ENCODE measurements at places on chromosomes 16 and 17.
A peak's percentile ranks its signal among the peaks of the same experiment; 100 is the strongest.

DNA sequence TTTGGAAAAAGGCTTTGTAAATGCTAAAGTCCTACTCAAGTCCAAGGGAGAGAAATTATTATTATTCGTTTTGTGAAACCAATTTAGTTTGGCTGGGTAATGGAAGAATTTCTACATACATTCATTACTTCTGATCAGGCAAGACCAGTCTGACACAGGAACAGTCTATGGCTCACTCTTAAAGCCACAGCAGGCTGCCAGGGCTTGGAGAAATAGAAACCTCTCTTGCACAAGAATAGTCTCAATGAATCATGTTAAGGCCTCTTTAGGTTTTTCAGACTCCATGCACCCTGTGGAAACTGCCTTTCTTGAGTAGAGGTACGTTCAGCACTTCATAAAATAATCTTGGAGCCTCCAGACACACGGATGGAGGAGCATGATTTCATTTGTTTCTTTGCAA is 167.7 kb downstream of the IRX3 start:
- DNase-seq = no peak

DNA sequence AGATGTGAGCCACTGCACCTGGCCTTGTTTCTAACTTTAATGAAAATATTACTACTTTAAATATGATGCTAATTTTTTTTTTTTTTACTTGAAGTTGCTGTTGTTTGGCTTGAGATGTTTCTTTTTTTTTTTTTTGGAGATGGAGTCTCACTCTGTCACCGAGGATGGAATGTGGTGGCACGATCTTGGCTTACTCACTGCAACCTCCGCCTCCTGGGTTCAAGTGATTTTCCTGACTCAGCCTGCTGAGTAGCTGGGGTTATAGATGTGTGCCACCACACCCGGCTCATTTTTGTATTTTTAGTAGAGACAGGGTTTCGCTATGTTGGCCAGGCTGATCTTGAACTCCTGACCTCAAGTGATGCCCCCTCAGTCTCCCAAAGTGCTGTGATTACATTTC is 23.6 kb downstream of the IGSF6 start:
- DNase-seq = no peak

DNA sequence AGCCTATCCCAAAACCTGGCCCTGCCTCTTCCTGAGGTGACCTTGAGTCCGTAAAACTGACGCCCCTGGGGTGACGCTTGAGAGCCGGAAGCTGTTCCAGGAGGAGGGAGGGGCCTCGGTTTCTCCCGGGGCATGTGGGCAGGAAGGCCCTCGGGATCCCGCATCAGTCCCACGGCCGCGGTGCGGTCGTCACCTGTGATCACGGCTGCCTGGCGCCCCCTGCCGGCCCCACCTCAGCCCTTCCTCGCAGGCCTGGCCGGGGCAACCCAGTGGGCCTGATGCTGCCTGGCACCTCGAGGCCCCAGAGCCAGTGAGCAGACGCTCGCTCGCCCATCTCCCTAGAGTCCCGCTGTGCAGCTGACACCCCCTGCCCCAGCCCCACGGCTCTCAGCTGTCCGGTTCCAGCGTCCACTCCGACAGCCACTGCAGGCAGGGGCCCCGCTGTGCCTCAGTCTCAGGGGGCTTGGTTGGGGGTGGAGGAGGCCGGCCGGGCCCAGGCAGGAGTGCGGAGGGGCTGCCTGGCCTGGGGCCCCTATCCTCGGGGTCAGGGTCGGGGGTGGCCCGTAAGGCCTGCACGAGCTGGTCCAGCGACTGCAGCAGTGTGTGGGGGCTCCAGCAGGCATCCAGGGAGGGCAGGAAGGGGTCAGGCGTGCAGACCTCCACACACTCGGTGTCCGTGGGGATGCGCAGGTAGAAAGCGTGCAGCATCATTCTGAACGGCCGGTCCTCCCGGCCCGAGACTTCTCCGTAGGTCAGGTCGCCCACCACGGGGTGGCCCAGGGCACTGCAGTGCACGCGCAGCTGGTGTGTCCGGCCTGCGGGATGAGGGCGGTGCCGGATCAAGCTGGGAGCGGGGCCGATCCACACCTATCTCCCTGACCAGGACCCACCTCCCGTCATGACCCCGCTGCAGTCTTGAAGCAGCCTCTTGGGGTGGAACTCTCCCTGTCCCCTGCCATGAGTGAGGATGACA is 2.3 kb downstream of the RPUSD1 start:
- peak; percentile 32 for DNase-seq

DNA sequence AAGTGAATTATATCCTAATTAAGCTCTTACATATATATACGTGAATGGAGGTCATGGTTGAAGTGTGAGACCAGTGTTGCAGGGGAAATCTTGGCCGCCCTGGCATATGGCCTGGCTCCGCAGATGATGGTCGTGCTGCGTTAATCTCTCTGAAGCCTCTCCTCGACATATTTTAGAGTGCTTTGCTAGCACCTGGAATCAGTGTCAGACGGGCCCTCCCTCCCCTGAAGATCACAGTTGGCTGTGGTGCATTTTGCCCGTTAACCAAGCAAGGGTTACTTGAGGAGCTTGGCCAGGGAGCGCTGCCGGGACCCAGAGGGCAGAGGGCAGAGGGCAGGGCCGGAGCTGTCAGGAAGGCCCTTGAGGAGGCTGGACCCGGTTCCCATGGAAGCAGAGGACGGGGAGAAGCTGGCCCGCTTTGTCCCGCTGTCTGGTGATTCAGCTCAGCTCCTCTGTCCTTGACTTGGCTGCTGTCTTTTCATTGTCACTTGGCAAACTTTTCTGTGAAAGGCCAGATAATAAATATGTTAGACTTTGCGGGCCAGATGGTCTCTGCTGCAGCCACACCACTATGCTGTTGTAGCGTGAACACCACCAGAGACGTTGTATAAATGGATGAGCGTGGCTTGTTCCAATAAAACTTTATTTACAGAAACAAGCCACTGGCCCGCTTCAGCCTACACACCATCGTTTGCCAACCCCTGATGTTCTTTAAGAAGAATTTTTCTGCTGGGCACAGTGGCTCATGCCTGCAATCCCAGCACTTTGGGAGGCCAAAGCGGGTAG is 32.3 kb downstream of the CIBAR2 start:
- DNase-seq = no peak

GRCh38 chr16:89084814-89085612 is 8.6 kb upstream of the ACSF3 start:
- no peak for DNase-seq

DNA sequence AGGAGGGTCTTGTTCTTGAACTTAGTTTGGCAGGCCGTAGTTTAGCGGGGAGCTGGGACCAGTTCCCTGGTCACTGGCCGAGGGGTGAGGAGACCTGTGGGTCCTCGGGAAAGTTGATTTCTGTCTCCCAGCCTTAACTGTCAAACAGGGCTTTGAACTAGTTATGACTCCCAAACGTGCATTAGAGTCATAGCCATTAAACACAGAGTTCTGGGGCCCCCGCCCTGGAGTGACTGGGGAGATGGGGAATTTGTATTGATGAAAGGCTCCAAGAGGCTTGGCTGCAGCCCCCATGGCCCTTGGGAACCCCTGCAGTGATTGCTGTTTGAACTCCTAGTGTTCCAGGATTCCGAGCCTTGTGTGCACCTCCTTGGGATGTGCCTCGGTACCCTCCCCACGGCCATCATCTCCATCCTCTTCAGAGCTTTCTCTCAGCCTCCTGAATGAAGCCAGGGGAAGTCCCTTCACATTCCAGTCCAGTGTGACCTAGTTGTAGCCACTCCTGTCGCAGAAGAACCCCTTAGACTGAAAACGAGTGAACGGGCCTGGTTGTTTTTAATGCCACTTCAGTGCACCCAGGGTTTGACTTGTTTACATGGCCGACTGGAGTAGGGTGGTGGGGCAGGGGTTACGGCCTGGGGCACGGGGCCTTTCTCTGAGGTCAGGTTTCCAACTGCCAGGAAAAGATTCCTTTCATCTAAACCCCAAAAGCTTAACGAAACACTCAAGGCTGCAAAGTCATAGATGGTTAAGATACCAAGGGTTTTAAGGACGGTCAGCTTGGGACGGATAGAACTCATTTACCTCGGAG is 1.4 kb downstream of the MPRIP start:
- DNase-seq = no peak

GRCh38 chr16:651844-652243 is 2.7 kb downstream of the WDR90 start:
- DNase-seq = no peak

GRCh38 chr16:3879887-3880564 is 487 bp downstream of the CREBBP start:
- peak; percentile 82 for DNase-seq

GRCh38 chr17:2892305-2892971 is 96.2 kb downstream of the RAP1GAP2 start:
- no peak for DNase-seq

- no peak for DNase-seq
Observed at GRCh38 chr17:79984045-79984840, 51.4 kb downstream of the TBC1D16 start.

- no peak for DNase-seq
Observed at GRCh38 chr16:64951193-64951592, 170.7 kb downstream of the CDH11 start.

DNA sequence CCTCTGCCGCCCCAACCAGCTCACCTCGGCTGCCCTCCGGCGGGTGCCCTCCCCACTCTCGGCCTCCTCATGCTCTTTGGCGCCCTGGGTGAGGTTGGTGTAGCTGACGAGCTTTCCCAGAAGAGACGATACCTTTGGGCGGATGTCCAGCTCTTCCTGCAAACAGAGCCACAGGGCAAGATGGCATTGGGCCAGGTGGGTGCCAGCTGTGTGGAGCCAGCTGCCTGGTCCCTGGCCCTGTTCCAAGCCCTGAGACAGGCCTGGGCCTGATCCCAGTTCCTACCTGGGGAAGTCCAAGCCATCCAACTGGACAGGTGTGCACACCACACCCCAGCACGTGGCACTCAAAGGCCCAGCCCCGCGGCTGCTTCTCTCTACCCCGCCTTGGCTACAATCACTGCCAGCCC is 6.9 kb downstream of the SLC12A4 start:
- DNase-seq = no peak

- no peak for DNase-seq
Observed at GRCh38 chr16:68087688-68088087, 2.5 kb downstream of the NFATC3 start.

DNA sequence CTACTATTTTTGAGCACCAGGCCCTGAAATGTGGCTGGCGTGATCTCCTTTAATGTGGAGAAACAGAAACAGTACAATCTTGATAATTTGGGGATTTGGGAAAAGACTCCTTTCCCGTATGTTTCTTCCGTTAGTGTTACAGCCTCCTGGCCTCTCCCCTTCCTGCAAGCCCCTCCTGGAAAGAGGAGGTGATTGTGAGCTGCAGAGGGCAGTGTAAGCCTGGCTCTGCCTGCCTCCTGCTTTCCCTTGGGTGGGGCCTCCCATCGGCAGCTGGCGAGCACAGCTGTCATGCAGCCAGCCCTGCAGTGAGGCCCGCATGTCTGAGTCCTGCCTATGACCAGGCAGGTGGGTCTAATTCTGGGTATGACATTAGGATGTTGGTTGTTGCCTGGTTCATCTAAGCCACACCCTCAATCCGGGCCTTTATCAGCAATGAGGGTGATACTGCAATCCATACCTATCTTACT is 48.7 kb upstream of the WSB1 start:
- DNase-seq = no peak

- no peak for DNase-seq
Observed at GRCh38 chr17:7348478-7349242, 3.3 kb upstream of the KCTD11 start.

DNA sequence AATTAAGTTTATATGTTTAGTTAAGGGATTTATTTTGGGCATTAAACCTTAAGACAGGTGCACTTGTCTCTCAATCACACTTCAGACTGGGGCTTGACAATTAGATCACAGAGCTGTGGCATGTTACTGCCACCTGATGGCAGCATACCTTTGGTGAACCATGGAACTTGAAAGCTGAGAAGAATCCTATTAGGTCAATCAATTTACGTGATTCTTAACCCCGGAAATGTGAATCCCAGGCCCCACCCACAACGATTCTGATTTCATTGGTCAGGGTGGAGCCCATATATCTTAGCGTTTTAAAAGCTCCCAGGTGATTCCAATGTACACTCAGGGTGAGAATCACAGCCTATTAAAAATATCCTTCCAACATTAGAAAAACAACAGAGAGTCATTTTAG is 91.0 kb downstream of the GSG1L start:
- DNase-seq = peak; percentile 70

GRCh38 chr16:54798267-54798666 is 132.4 kb upstream of the IRX5 start:
- DNase-seq = no peak

GRCh38 chr16:19833581-19833980 is 51.1 kb downstream of the GPRC5B start:
- DNase-seq = no peak

DNA sequence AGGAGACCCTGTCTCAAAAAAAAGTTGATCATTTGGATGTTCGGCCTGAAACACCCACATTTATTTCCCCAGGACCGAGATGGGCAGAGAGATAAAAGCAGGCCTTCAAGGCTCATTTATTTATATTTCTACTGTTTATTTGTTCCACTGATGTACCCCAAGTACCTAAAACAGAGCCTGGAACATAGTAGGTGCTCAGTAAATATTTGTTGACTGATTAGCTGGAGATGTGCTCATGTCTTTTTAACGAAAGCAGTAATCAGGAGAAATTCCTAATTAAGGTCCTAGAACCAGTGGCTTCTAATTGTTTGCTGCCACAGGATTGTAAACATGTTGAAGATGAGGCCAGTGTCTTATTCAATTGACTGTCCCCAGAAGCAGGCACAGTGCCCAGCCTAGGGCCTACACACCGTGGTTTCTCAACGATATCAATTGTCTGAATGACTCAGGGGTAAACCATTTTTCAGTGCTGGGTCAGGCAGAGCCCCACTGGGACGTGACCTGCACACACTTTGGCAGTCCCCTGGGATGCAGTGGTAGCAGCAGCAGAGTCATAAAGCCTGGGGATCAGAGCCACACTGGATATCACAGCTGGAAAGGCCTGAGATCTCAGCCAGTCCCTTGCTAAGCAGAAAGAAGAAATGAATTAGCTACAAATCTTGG is 34.8 kb downstream of the SOST start:
- DNase-seq = no peak

DNA sequence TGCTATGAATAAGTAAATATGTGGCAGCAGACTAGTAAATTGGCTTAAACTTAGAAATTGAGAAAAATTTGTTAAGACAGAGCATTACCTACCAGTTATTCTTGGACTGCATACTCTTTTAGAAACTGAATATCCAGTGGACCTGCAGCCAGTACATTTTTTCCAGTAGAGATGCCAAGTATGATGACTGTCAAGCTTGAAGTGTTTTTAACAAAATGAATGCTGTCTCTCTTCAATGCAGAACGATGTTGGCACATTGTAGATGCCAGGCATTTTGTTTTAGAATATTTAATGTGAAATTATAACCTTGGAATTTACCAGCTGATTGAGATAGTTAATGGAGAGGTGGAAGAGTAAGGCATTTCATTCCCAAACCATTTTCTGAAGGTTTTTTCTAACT is 52.5 kb downstream of the NFAT5 start:
- DNase-seq = no peak

- no peak for DNase-seq
Observed at GRCh38 chr17:57515662-57516211, 229.4 kb downstream of the CCDC182 start.

DNA sequence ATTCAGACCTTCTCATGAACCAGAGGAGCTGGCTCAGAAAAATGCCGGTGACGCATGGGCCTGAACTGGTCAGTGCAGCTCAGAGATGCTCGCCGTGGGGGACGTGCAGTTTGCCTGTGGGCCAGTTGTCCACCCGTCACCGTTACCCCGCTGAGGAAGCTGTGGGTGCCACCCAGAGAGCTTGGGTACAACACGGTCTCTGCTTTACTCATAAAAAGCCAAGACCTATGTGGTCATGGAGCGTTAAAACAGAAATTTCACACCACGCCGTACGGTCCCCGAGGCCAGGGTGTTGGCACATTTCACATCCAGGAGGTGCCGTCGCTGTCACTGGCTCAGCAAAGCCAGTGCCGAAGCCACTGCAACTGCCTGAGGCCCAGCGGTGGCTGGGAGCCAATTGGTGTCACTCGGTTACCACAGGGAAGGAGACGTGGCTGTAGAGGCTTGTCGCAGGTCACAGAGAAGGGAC is 120.9 kb downstream of the METRNL start:
- DNase-seq = no peak
